ENCODE measurements at places on chromosomes 3 and 15.

GRCh38 chr15:96067677-96068076 lies 262.8 kb upstream of the NR2F2 start:
- DNase-seq, result no peak

DNA sequence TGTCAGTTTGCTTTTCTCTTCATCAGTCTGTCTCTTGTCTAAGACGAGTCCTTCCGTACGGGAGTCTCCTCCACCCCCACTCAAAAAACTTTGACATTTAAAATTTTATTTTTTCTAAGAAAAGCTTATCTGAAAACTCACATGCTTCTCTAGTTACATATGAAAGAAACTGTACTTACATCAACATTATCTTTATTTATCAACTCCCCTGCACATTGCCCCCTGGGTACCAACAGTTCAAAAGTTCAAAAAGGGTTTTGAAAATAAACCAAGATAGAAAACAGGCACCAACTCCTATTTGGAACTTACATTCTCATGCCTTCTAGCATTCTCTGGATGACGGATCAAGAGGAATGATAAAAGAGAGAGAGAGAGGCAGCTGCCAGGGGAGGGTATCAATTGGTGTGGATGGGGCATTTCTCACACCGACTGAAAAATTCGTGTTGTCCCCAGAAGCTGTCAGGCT lies 182.5 kb downstream of the FOXP1 start:
- DNase-seq, result no peak

- no peak for DNase-seq
These were observed 153.9 kb downstream of the P3H2 start for GRCh38 chr3:189966843-189967242.

GRCh38 chr3:179415377-179415776 lies 35.9 kb downstream of the GNB4 start:
- no peak for DNase-seq

DNA sequence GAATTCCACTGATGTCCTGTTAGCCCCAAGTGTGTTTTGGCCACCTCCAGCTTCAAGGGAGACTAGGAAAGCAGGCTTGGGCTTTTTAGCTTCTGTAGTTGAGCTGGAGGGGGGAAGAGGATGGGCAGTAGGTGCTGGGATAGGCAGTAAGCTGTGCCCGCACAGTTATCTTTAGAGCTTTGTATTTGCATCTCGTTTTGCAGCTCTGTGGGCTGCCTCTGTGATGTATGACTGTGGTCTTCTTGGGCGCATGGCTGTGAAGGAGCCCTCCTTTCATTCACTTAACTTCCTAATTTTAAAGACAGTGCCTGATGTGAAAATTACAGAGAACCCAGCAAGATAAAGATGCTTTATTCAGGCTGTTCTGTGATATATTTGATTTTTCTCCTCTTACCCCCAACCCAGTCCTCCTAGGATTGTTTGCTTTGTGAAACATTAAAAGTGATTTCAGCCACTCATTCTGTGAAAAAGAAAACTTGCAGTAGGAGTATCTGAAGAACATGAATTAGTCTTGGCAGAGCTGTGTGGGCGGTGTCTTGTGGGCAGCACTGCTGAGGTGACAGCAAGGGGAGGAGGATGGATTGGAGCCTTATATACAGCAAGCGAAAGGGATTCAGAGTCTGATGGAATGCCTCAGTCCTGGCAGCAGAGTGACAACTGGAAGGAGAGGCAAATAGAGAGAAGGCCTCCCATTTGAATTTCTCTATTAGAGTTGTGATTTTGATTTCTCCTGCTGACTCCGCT lies 74.3 kb downstream of the LARS2 start:
- DNase-seq, result peak; percentile 60

DNA sequence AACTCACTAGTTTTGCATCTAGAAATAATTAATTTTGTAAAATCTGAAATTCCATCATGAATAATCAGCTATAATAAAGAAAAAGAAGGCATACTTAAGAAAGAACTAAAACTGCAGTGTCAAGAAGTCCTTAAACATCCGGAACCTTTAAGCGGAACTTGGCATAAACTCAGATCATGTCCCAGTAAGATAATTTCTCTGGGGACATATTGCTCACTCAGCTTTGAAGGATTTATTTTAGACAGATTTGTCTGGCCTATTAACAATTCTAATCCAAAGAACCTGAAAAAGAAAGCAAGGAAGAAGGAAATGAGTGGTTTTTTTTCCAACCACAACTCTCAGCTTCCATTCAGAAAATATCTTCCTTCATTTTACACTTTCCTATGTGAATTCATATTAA lies 850.3 kb downstream of the ROBO1 start:
- DNase-seq, result no peak

- DNase-seq, result no peak
These were observed 50.4 kb downstream of the CCR4 start for GRCh38 chr3:33001889-33002288.

GRCh38 chr3:5462086-5462485 lies 274.6 kb downstream of the EDEM1 start:
- no peak for DNase-seq

- no peak for DNase-seq
These were observed 44.1 kb downstream of the SENP2 start for GRCh38 chr3:185630182-185630622.

DNA sequence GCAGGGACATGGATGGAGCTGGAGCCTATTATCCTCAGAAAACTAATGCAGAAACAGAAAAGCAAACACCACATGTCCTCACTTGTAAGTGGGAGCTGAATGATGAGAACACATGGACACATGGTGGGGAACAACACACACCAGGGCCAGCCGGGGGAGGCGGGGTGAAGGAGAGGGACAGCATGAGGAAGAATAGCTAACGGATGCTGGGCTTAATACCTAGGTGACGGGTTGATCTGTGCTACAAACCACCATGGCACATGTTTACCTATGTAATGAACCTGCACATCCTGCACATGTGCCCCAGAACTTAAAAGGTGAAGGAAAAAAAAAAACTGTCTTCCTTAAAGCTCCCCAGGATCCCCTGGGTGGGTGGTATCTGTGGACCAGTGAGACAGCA lies 87.1 kb downstream of the ADAMTS17 start:
- no peak for DNase-seq

- DNase-seq, result no peak
These were observed 73.8 kb upstream of the ZBED2 start for GRCh38 chr3:111668888-111669488.
